ENCODE measurements at places on chromosomes 3 and 15.

GRCh38 chr3:63202529-63202928, 75.6 kb upstream of the SYNPR start:
- no peak for DNase-seq

DNA sequence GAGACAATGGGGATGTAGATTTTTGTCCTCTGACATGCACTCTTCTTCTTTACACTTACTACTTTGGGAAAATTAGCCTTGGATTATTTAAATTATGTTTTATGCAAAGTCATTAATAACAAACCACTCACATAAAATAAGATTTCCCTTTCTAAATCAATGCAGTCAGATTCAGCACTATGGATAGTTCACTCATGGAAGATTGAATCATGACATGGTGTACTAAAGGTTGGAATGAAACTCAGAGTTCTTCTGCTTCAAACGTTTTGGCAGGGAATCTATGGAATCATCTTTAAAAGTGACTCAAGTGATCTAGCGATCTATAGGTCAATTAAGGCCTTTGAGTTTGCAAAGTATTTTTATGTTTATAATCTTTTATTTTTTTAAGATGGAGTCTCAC, 154.3 kb downstream of the KCNMB2 start:
- no peak for DNase-seq

- no peak for DNase-seq
Measured at GRCh38 chr3:154540950-154541604, 111.1 kb upstream of the GPR149 start.

DNA sequence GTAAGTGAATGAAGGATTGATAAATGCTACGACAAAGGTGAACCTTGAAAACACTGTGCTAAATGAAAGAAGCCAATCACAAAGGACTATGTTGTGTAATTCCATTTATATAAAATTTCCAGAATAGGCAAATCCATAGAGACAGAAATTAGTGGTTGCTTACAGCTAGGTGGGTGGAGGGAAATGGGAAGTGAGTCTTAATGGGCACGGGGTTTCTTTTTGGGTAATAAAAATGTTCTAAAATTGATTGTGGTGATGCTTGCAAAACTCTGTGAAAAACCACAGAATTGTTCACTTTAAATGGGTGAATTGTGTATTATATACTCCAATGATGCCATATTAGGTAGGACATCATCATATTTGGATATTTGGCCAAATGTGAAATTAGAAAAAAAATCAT, 20.9 kb upstream of the TEX9 start:
- no peak for DNase-seq

DNA sequence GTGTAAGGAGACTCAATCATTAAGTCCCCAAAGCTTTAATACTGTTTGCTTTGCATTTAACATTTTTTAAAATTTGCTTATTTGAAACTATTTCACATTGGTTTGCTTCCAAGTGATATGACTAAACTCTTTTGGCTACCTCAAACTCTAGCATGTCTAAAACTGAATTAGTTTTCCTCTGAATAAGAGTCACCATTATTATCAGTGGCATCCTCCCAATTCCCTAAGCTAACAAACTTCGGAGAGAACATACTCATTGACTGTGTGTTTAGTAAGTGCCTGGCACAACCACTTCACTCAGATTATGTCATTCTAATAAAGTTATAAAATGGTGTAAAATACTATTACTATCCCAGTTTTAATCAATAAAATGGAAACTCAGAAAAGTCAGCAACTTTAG, 21.9 kb downstream of the ATOSA start:
- DNase-seq: no peak
